ENCODE measurements at places on chromosomes 6 and 20.

GRCh38 chr6:42369568-42369967, 82.2 kb downstream of the TRERF1 start:
- no peak for DNase-seq

GRCh38 chr6:44111434-44112417, 15.5 kb downstream of the MRPL14 start:
- no peak for DNase-seq

GRCh38 chr6:36912586-36912985, 26.8 kb downstream of the C6orf89 start:
- no peak for DNase-seq

DNA sequence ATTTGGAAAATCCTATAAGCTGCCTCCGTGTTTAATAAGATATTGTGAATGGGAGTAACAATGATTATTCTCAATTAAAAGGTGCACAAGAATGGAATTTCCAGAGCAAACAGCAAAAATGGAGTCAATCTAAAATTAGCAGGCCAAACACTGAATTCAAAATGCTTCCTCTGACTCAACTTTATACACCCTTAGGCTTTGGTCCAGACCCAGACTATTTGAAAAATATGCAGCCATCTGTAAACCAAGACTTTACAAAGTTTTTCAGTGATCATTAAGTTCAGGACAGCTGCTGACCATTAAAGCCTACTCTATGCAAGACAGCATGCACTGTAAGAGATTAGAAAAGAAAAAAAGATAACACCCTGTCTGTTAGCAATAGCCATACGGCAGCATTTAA, 39.4 kb upstream of the CCN6 start:
- no peak for DNase-seq

GRCh38 chr6:32188381-32189068, 1.5 kb downstream of the PBX2 start:
- DNase-seq = no peak

GRCh38 chr20:49808753-49809152, 3.9 kb upstream of the SLC9A8 start:
- no peak for DNase-seq

GRCh38 chr6:34511214-34511914, 44.8 kb downstream of the SPDEF start:
- no peak for DNase-seq

DNA sequence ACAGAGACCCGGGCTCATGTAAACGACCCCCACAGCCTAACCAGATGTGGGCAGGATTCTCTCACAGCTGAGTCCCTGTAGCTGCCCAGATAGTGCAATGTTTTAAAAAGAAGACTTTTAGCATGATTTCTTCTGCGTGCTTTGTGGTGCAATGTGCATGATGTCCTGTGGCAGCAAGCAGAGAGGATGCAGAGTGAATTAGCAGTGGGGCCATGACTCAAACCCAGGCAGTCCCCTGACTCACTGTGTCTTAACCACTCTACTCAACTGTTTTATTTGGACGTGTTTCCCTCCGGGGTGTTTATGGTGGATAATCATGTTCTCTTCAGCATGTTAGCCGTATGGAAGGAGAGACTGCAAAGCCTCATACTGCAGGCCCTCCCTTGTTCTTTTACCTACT, 247.9 kb downstream of the SLC24A3 start:
- DNase-seq = no peak

DNA sequence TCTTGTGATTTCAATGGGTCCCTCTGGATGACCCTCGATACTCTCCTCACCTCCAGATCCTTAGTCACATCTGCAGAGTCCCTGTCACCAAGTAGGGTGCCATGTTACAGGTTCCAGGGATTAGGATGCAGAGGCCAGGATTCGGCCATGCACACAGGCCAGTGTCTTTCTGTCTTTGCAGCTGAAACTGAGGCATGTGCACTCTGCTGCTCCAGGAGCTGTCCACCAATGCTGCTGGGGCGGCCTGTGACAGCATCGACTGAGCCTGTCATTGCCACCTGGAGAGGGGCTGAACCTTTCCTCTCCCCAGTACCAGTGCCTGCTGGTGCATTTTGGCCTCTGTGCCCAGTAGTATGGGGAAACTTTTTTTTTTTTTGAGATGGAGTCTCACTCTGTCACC, 4.4 kb upstream of the RBM38 start:
- no peak for DNase-seq

- DNase-seq = no peak
These were observed 438.1 kb downstream of the BCKDHB start for GRCh38 chr6:80544555-80544954.

Data from SK-N-MC (cell line).